Activated naive CD4-positive, alpha-beta T cell treated with anti-CD3 and anti-CD28 coated beads, Interleukin-2, amount 10 ng/mL, durations not matched to agents 7 days and 5 days (primary cell): ENCODE measurements at places on chromosomes 5 and 9.
A peak's percentile ranks its signal among the peaks of the same experiment; 100 is the strongest.

GRCh38 chr5:112689155-112689909, 48.4 kb upstream of the APC start:
- no peak for DNase-seq
- H3K4me3 ChIP-seq = no peak overlapping the region
- H3K4me1 ChIP-seq = no peaks in the 10 kb centered on the region
- H3K27me3 ChIP-seq = peaks cover 48% of the 10 kb centered on the region
- no peak overlapping the region for H3K27ac ChIP-seq

DNA sequence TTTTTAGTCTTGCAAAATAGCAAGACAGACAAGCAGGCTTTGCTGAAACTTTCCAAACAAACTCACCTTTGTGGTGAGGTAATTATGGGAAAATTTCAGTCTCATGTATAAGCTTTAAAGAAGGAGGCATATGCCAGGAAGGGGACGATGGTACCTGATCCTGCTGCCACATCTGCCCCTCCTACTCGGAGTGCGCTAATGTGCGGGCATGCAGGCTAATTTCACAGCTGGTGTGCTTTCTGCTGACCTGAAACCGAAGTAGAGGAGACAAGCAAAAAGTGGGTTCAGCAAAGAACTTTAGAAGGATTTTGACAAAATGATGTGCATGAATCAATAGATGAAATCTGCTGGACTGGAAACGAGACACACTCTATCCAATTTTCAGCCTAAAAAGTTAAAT, 117.1 kb upstream of the IRX4 start:
- H3K27ac ChIP-seq = no peak overlapping the region
- H3K36me3 ChIP-seq = no peaks in the 10 kb centered on the region
- H3K4me1 ChIP-seq = no peaks in the 10 kb centered on the region
- H3K4me3 ChIP-seq = no peak overlapping the region

DNA sequence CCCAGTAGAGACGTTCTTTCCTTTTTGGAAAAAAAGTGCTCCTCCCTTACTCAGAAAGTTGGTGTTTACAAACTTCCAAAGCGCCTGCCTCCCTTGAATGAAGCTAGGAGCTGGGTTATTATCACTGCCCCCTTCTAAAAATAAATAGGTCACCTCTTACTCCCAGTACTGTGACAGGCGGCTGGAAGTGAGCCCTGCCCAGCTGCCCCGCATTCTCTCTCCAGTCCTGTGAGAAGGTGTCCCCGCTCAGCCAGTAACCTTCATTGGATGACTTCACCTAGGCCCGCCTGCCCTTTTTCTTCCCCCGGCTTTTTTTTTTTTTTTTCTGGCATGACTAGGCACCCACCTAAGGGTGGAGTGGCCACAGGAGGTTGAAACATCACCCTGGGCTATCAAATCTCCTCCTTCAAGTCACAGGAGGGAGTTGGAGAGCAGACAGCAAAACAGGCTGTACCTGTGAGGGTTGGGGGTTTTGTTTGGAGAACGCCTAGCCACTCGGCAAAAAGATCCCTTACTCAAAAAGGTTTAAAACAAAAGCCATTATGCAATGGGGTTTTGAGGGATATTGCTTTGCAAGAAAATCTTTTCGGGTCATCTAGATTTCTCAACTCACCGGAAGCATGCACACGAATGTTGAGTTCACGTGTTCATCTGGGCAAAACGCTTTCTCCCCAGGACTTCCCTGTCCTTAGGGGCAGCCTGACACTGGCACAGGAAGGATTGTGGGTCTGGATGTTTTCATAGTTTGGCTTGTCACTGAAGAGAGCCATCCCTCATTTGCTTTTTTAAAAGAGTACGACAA, 43.3 kb upstream of the ZNF622 start:
- no peak overlapping the region for H3K4me3 ChIP-seq
- H3K4me1 ChIP-seq = peaks cover 5% of the 10 kb centered on the region
- no peak overlapping the region for H3K27ac ChIP-seq
- H3K27me3 ChIP-seq = no peaks in the 10 kb centered on the region
- H3K36me3 ChIP-seq = peaks cover 12% of the 10 kb centered on the region
- DNase-seq = no peak

DNA sequence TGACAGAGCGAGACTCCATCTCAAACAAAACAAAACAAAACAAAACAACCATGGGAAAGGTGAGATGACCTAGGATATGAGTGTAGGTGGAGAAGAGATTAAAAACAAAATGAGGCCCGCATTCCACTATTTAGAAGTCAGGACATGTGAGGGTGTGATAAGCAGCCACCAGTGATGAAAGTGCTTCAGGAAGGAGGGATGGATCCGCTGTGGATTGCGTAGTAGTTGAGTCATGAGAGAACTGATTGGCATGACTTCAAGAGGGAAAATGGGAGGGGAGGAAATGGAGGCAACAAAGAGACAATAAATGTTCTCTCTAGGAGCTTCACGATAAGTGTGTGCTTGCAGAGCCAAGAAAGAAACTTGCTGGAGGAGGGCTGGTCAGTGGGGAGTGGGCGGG, 367.6 kb downstream of the ARL15 start:
- no peaks in the 10 kb centered on the region for H3K4me1 ChIP-seq
- no peak for DNase-seq
- no peak overlapping the region for H3K4me3 ChIP-seq
- H3K36me3 ChIP-seq = peaks cover 6% of the 10 kb centered on the region

DNA sequence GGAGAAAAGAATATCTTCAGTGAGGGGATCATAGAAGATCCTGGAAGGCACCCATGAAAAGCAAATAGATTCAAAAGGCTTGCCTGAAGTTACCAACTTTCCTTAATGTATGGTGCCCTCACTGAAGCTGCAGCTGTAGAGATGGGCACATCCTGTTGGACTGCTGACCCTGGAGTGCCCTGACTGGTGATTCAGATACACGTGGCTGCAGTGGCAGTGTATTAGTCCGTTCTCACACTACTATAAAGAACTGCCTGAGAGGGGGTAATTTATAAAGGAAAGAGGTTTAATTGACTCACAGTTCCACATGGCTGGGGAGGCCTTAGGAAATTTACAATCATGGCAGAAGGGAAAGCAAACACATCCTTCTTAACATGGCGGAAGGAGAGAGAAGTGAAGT, 80.3 kb downstream of the OSMR start:
- DNase-seq = no peak
- no peaks in the 10 kb centered on the region for H3K4me1 ChIP-seq
- peaks cover 60% of the 10 kb centered on the region for H3K27me3 ChIP-seq
- no peak overlapping the region for H3K4me3 ChIP-seq
- no peaks in the 10 kb centered on the region for H3K36me3 ChIP-seq

GRCh38 chr5:65394087-65394486, 87.6 kb downstream of the ADAMTS6 start:
- no peak overlapping the region for H3K4me3 ChIP-seq
- no peaks in the 10 kb centered on the region for H3K4me1 ChIP-seq
- H3K27me3 ChIP-seq = peaks cover 12% of the 10 kb centered on the region
- no peak overlapping the region for H3K27ac ChIP-seq
- DNase-seq = no peak

- no peak overlapping the region for H3K27ac ChIP-seq
- no peaks in the 10 kb centered on the region for H3K36me3 ChIP-seq
- H3K4me1 ChIP-seq = peaks cover 9% of the 10 kb centered on the region
- peak overlapping the region; percentile 26 for H3K4me3 ChIP-seq
These were observed 8.2 kb downstream of the UNC5A start for GRCh38 chr5:176818391-176819098.

DNA sequence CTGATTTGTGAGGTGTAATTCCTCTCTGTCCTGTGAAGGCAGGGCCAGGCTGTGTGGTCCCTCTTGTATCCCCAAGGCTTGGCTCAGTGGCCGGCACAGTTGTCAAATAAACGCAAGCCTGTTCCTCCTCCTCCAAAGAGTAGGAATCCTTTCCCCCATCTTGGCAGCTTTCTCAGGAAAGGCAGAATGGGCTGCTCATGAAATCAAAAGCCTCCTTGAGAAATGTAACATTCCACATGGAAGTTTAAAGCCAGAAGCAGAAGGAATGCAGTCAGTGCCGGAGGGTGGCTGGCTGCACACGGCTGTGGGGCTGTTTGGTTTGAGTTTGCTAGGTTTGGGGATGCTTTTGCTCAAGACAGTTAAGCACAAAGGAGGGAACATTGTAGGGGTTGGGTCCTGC, 34.5 kb upstream of the MED10 start:
- peaks cover 28% of the 10 kb centered on the region for H3K27me3 ChIP-seq
- H3K36me3 ChIP-seq = no peaks in the 10 kb centered on the region

- no peak for DNase-seq
- H3K36me3 ChIP-seq = no peaks in the 10 kb centered on the region
- no peaks in the 10 kb centered on the region for H3K4me1 ChIP-seq
- no peaks in the 10 kb centered on the region for H3K27me3 ChIP-seq
- no peak overlapping the region for H3K27ac ChIP-seq
These were observed 202.4 kb upstream of the PRDM9 start for GRCh38 chr5:23305055-23305454.

GRCh38 chr9:33350310-33350709, 52.1 kb downstream of the AQP7 start:
- H3K4me1 ChIP-seq = peaks cover 11% of the 10 kb centered on the region
- no peaks in the 10 kb centered on the region for H3K27me3 ChIP-seq
- H3K36me3 ChIP-seq = peaks cover 44% of the 10 kb centered on the region
- H3K4me3 ChIP-seq = no peak overlapping the region

GRCh38 chr5:153767221-153768188, 271.2 kb downstream of the FAM114A2 start:
- no peak for DNase-seq
- H3K27ac ChIP-seq = no peak overlapping the region
- no peak overlapping the region for H3K4me3 ChIP-seq
- H3K4me1 ChIP-seq = no peaks in the 10 kb centered on the region

- no peak overlapping the region for H3K27ac ChIP-seq
- H3K27me3 ChIP-seq = no peaks in the 10 kb centered on the region
- no peak for DNase-seq
- H3K36me3 ChIP-seq = peaks cover 6% of the 10 kb centered on the region
- H3K4me1 ChIP-seq = peaks cover 30% of the 10 kb centered on the region
These were observed 277.6 kb upstream of the EFNA5 start for GRCh38 chr5:107948377-107948776.

DNA sequence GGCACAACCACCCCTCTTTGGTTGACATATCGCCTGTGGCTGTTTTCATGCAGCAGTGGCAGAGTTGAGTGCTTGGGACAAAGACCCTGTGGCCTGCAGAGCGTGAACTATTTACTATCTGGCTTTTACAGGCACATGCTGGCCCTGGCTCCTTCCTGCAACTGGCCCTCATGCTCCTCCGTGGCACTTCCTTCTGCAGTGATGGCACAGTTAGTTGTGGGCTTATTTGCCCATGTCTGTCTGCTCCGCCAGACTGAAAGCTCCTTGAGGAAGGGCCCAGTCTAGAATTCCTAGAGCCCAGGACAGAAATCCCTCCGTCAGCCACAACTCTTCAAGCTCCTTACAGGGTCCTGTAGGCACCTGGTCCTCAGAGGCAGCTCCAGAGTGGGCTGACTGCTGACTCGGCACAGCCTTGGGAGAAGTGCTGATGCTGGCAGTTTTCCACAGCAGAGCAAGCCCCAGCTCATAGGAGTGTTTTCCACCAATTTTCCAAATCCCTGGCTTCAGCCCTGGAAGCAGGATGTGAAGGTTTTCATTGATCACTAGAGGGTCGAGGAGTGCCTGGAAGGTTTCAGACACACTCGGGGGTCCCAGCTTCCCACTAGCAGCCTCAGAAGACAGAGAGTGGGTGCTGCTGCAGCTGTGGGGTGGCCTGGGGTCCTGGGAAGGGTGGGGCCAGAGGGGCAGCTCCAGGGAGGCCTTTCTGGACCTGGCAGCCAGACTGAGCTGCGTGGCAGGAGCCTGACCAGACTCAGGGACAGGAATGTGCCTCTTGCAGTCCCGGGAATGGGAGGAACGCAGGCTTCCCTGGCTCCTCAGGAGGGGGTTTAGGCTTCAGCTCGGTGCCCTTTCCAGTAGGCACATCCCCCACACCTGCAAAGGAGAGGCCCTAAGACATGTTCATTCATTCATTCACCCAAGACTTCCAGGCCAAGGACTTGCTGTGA, 56.5 kb upstream of the ANGPTL2 start:
- H3K4me3 ChIP-seq = no peak overlapping the region
- H3K27ac ChIP-seq = no peak overlapping the region
- H3K4me1 ChIP-seq = no peaks in the 10 kb centered on the region
- no peaks in the 10 kb centered on the region for H3K36me3 ChIP-seq
- no peak for DNase-seq

- H3K36me3 ChIP-seq = no peaks in the 10 kb centered on the region
- peak overlapping the region; percentile 71 for H3K4me3 ChIP-seq
- peaks cover 16% of the 10 kb centered on the region for H3K4me1 ChIP-seq
- no peak for DNase-seq
- peaks cover 71% of the 10 kb centered on the region for H3K27me3 ChIP-seq
These were observed 9.9 kb upstream of the TRIM36 start for GRCh38 chr5:115179394-115180164.

DNA sequence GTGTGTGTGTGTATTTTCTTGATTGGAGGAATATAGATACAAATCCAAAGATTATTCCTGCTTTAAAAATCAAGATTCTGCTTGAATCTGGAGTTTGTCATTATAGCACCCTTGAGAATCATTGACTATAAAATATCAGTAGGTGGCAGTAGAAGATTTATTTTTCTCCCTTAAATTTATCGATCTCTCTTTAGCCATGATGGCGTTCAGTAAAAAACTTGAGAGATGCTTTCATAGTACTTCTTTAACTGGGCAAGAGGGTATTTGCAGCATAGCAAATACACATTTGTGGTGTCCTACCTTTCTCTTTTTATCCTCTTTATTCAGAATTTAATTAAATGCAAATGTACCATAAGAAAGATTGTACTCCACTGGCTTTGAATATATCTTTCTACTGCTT, 307.7 kb downstream of the ADGRV1 start:
- no peak overlapping the region for H3K4me3 ChIP-seq
- peaks cover 3% of the 10 kb centered on the region for H3K4me1 ChIP-seq
- DNase-seq = no peak
- no peak overlapping the region for H3K27ac ChIP-seq
- peaks cover 4% of the 10 kb centered on the region for H3K27me3 ChIP-seq

DNA sequence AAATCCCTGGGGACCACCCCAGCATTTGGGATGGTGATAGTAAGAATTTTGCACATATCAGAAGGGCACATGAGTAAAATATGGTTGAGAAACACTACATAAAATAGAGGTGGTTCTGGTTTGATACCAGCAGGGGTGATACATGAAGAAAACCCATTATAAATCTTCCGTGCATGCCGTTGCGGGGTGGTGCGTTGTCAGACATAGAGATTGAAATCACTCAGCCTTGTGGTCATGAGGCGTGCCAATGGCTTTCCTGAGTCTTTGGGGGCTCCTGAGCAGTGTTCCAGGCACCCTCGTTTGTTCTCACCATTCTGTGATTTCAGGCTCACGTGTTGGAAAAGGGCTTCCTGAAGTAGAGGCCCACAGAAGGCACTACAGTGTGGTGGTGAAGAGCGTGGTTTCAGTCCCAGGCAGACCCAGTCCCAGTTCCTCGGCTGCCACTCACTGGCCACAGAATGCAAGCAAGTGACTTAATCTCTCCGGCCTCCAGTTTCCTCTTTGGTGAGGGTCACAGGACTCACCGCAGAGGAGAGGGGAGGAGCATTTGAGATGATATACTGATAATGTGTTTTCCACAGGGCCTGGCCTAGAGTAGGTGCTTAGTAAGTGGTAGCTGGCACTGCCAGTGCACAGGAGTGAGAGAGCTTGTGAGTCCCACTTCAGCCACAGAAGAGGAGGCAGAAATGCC, 20.5 kb upstream of the GLRX start:
- DNase-seq = peak; percentile 73
- H3K4me1 ChIP-seq = peaks cover 24% of the 10 kb centered on the region
- peaks cover 15% of the 10 kb centered on the region for H3K27me3 ChIP-seq
- peak overlapping the region; percentile 5 for H3K27ac ChIP-seq
- H3K4me3 ChIP-seq = no peak overlapping the region

- H3K4me3 ChIP-seq = no peak overlapping the region
- H3K36me3 ChIP-seq = no peaks in the 10 kb centered on the region
- no peaks in the 10 kb centered on the region for H3K4me1 ChIP-seq
- H3K27ac ChIP-seq = no peak overlapping the region
- no peak for DNase-seq
These were observed 185.7 kb downstream of the ADAMTS6 start for GRCh38 chr5:65296067-65296466.

- H3K27ac ChIP-seq = no peak overlapping the region
- no peak overlapping the region for H3K4me3 ChIP-seq
- peaks cover 68% of the 10 kb centered on the region for H3K27me3 ChIP-seq
- peaks cover 6% of the 10 kb centered on the region for H3K4me1 ChIP-seq
These were observed 438 bp upstream of the PAPPA start for GRCh38 chr9:116152941-116153764.
